ENCODE measurements at places on chromosomes 12 and 14.

GRCh38 chr12:24378548-24379407 is 429.3 kb upstream of the SOX5 start:
- DNase-seq, result no peak

DNA sequence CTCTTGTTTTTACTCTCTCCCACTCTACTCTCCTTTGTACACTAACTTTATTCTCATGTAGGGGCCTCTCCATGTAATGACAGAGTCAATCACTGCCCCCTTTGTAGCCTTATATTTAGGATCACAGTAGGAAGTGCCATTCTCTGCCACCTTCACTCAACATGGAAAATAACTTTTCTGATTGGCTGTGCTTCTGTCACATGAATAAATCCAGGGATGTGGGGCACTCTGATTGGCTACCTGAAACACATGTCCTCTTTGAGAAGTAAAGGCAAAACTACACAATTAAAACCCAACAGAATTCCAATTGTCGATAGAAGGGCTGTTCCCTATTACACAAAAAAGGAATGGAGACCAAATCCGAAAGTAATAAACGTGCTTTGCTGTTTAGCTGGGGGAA is at the start of gene RNASE9:
TSS of gene RNASE9 (minus strand) at position 87 of the 400 bp plus-strand sequence.
- no peak for DNase-seq

- peak; percentile 38 for DNase-seq
These were observed 7.3 kb downstream of the FKBP11 start for GRCh38 chr12:48917857-48918537.

- DNase-seq, result peak; percentile 33
These were observed at the start of gene ESR2 for GRCh38 chr14:64293976-64294671. TSS of gene ESR2 (minus strand) at chr14:64294371. CDS start at chr14:64282985, 11,386 bp downstream.

DNA sequence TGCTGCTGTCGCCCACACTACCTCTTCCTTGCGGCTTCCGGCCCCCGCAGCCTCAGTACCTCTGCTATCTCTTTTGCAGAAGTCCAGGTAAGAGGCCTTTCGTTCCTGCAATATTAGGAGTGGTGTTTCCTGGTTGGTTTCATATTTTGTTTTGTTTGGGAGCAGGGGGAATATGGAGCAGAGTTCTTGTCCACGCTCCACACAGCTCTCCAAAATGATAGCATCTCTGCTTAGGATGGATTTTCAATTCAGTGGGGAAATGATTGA is 768 bp downstream of the OXA1L start:
- DNase-seq, result no peak

DNA sequence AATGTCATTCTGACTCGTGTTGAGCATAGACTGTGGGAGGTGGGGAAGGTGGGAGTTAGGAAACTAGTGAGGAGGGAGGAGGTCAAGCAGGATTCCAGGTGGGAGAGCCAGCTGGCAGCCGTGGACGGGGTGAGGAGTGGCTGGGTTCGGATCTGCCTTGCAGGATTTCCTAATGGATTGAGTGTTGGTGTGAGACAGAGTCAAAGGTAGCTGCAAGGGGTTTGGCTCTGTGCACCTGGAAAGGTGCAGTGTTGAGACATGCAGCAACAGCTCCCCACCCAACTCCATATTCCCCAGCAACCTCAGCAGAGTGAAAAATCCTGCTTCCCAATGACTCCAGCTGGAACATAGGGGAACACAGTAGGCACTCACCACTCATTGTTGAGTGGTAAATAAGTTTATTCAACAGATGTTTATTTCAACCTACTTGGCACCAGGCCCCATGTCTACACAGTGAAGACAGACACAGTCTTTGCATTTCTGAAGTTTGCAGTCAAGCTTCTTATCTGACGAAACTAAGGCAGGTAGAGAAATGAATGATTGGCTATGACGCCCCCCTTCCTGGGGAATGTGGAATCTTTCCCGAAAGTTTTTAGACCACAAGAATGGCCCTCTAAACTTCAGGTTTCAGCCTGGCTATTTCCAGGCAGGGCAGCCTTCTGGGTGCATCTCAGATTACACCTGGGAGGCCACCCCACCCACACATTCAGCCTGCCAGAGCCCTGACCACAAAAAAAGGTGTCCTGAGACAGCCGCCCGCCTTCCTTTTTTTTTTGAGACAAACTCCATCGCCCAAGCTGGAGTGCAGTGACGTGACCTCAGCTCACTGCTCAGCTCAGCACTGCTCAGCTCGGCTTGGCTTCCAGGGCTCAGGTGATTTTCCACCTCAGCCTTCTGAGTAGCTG is 37.9 kb upstream of the PLEKHG6 start:
- DNase-seq, result peak; percentile 89

- no peak for DNase-seq
These were observed 16.2 kb downstream of the NOXRED1 start for GRCh38 chr14:77407158-77407557.

DNA sequence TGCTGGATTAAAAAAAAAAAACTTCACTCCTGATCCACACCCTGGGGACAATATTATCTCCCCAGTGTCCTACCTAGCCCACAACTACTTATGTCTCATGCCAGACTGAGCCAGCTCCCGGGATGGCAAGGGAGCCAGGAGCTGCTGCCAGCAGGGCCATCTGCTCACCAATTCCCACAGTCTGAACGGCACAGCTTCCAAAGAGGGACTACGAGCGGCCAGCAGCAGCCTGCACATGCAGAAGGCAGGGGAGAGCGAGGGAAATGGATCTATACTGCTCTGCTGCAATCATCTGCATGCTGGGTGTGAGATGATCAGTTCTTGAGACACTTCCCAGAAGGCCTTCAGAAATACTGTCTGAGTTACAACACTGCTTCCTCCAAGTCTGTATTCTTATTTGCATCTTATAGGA is 11.1 kb downstream of the SSH1 start:
- DNase-seq, result no peak

DNA sequence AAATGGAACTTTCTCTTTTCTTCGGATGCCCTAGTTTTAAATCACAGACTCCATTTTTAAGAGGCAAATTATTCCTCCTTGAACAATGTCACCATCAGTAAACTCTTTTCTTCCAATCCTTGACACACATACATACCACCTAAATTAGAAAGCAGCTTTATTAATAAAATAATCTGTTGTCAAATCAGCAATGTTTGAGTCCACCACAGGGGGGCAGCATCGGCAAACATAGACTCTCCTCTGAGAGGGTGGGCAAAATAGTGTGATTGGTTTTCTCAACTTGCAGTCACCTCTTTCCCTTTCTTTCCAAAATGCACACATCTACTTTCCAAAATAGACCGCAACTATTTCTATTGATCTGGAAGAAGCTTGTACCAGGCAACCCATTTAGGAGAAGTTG is 438.4 kb upstream of the OR4E1 start:
- DNase-seq, result no peak

- DNase-seq, result no peak
These were observed 206.2 kb downstream of the FSCB start for GRCh38 chr14:44300916-44301315.

DNA sequence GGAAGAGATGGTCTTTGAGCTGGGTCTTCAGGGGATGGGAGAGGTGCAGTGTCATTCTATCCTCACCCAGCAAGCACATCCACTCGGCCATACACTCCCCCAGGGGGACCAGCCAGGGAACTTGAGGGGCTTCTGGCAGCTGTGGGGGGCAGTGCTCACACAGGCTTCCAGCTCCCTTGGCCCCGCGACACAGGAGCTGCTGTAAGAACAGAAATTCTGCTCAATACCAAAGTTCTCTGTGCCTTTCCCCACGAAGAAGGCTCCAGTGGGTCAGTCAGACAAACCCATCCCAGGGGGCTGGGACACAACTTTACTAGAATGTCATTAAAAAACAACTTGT is 289.1 kb upstream of the RTL1 start:
- no peak for DNase-seq

Data from MM.1S (cell line).